ENCODE measurements at places on chromosomes 13 and 19.

- no peak for DNase-seq
These were observed 1716.5 kb upstream of the SLC10A2 start for GRCh38 chr13:104782741-104783140.

- no peak for DNase-seq
These were observed 8.4 kb downstream of the GADD45B start for GRCh38 chr19:2484178-2484937.

- DNase-seq = no peak
These were observed 465.0 kb downstream of the TDRD3 start for GRCh38 chr13:60862036-60862435.

DNA sequence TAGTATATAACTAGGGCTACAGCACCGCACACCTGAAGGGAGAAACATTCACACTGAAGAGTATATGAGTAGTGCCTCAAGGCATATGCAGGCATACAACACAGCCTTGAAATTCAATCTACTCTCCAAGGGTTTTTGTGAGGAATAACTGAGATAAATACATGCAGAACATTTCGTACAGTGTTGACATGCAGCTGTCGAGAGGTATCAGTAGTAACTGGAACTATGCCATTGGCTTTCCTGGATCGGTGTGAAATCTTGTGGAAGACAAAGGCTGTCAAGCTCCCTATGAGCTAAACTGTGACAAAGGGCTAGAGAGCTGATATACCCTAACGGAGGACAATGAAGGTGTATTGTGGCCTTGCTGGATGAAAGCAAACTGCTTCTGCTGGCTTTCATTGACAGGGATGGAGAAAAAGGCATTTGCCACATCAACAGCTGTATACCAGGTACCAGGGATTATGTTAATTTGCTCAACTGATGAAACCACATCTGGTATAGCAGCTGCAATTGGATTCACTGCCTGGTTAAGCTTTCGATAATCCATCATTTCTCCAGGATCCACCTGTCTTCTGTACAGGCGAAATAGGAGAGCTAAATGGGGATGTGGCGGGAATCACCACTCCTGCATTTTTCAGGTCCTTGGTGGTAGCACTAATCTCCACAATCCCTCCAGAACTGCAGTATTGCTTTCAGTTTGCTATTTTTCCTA is 16.3 kb downstream of the MTRF1 start:
- no peak for DNase-seq

DNA sequence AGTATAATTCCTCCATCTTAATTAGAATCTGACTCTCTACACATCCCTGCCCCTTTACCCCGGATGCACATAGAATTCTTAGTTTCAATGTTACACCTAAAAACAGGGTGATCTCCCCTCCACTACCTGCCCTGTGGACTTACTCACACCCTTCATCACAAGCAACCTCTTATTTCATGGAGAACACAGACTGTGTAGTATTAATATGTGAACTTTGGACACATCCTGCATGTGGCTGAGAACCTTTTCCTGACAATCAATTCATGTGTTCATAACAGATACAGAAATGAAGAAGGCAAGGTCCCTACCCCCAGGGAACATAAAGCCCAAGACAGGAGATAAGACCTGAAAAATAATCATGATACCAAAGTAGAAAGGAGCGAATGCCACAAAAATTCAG is 11.8 kb downstream of the CEACAM6 start:
- DNase-seq = no peak

DNA sequence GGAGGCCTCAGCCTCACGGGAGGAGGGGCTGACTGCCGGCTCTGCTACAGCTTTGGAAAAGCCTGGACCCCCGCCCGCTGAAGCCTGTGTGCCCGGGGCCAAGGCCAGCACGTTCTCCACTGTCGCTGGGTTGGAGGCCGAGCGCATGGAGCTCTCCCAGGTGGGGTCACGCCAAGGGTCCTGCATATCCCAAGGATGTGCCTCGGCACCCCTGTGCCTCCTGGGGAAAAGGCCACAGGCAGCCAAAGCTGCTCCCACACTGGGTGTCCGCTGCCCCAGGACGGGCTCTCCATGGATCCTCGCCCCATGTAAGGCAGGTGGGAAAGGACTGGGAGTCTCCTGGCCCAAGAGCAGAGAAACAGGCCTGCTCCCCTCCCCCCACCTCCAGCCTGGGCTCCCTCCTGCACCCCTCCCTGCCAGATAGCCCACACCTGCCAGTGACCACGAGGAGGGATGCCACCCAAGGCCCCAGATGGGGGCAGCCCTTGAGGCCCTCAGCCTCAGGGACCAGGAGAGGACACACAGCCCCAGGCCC is 64.0 kb downstream of the MLLT1 start:
- no peak for DNase-seq

DNA sequence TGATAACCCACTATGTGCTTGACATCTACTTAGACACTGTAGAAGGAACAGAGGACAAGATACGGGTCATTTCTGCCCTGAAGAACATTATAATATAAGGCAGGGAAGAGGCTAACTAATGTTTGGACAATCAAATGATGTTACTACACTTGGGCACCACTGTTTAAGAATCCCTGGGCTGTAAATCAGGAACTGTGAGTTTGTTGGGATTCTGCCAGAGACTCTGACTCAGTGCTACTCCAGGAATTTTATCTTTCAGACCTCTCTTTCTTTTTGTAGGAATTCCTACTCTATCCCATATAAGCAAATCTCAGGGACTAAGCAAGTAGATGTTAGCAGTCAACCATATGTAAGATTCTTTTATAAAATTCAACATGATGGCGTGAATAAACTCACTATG is 3.1 kb upstream of the ZNF471 start:
- no peak for DNase-seq

DNA sequence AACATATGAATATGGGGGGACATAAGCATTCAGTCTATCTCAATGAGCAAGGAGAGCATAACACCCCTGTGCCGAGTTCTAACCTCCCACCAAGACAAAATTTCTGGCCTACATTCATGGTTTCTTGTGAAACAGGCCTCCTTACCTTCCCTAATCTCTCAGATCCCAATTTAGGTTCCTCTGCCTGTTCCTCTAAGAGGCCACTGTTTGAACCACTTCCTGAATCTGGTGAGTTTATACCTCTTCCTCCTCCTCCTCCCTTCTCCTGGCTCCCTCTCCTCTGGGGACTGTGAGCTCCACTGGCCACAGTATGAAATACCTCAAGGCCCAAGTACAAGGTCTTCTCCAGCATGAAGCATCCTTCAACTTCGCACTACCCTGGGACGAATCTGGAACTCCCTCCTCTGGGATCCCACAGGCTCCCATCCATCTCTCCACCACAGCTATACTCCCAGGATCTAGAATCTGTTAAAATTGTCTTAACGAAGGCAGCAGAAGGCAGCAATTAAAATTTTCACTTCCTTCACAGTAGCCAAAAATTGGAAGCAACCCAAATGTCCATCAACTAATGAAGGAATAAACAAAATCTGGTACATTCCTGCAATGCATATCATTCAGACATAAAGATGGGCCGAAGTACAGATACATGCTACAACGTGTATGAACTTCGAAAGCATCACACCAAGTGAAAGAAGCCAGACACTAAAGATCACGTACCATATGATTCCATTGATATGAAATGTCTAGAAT is 7.8 kb upstream of the SIGLECL1 start:
- DNase-seq = no peak

DNA sequence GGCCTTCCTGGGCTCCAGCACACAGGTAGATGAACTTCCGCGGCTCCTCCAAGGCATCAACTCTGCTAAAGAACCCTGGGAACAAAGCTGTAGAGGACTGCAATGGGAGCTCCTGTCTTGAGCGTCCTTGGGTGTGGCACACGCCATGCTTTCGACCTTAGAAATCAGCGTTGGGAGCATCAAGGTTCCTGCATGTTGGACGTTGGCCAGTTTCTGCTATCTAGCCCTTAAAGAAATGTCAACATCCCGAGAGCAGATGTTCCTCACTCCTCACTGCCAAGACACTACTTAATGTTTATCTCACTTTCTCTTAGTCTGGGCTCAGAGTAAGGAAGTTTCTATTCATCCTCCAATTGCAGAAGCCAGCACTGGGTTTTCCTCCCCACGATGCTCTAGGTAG is 70.6 kb upstream of the MEDAG start:
- DNase-seq = no peak

All from left forelimb (tissue), 1 donor.